ENCODE measurements at places on chromosomes 6 and 20.

- peak; percentile 70 for DNase-seq
These were observed 102.6 kb downstream of the LAMP5 start for GRCh38 chr20:9616833-9617461.

GRCh38 chr20:64160526-64161355 lies 3.5 kb upstream of the MYT1 start:
- DNase-seq, result no peak

DNA sequence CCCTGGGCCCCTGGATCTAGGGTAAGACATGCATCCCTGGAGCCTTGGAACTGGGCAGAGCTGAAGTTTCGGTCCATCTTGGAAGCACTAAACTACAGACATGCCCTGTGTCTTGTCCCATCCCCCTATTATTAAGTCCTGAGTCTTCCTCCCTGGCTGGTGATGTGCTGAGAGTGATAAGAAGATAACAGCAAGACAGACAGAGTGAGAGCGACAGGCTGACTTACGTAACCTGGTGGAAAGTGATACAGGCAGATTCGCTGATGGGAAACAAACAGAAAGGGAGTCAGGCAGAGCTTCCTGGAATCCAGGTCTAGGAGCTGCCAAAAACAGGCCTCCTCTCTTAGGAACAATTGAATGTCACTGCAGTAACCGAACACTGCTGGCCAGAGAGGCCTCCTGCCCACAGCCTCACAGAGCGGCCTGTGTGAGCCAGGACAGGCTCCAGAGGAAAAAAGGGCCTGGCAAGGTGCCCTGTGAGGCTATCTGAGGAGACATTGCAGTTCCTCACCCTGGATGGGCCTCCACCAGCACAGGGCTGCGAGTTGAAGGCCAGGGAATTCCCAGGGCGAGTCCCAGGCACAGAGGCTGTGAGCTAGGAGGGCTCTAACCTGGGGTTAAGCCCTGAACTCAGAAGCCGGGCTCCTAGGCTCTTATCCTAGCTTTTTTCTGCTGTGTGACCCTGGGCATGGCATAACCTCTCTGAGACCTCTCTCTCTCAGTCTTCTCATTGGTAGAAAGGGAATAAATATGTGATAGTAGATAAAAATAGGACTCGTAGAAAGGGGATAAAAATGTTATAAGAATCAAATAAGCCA lies 34.2 kb upstream of the B4GALT5 start:
- DNase-seq, result peak; percentile 89

DNA sequence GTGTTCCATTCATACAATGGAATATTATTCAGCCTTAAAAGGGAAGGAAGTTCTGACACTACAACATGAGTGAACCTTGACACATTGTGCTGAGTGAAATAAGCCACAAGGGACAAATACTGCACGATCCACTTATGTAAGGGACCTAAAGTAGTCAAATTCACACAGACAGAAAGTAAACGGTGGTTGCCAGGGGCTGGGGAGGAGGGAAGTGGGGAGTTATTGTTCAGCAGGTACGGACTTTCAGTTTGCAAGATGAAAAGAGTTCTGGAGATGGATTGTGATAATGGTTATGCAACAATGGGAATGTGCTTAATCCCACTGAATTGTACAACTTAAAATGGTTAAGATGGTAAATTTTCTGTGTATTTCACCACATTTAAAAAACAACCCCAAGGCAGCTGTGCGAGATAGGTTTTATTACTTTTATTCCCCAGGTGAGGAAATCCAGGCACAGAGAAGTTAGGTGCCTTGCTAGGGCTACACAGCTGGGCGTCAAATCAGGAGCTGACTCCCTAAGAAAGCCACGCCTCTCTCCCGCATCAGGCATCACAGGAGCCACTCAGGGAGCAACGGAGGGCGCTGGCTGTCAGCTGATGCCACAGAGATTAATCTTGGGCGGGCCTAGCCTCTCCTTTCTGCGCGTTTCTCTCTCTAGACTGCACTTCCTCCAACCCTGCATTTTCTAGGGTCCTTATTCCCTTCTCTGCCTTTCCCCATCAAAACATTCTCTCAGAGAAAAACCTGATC lies 9.3 kb upstream of the TRAF3IP2 start:
- DNase-seq, result no peak

DNA sequence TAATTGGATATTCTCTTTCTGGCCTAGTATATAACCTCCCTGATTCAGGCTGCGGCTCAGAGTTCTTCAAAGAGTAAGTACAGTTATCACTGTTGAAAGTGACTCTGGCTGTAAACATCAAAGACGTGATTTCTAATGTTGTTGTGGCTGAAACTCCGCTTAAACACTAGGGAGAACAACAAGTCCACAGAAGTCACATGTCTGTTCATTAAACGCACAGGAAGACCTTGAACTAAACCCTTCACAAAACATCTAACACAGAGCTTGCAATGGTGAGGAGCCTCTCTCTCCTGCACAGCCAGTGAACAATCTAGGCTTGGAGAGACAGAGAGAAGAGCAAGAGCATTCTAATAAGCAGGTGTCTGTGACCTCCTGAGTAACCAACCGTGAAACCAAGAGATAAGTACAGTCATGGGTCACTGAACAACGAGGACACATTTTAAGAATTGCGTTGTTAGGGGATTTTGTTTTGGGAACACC lies 249.3 kb downstream of the PRKN start:
- DNase-seq, result no peak

- no peak for DNase-seq
These were observed 53.5 kb upstream of the NXT1 start for GRCh38 chr20:23296841-23297701.

DNA sequence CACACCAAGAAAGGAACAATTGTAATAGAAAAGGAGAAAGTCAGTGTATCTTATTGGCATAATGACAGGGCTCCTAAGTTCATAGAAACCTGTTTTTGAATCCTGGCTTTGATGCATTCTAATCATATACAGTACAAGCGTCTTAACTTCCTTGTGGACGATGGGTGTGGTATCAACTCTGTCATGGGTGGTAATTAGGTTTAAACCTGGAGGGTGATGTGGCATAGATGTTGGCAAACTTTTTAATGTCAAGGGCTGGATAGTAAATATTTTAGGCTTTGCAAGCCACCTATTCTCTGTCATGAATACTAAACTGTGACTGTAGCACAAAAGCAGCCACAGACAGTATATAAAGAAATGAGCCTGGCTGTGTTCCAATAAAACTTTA lies 138.7 kb upstream of the EDN1 start:
- DNase-seq, result no peak

DNA sequence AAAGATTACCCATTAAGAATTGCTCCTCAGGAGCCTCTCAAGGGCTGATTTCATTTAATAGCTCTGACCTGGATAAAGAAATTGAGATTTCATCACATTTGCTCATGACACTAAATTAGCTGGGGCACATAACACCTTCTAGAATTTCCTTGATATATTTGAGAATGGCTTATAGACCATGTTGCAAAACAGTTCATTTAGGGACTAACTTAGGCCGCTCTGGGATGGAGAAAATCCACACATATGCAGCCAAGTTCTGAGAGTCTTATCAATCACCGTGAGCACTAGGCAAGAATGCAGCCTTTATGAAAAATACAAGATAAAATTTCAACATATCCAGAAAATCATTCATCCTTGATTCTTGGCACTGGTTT lies 91.0 kb upstream of the MCHR2 start:
- no peak for DNase-seq

GRCh38 chr6:163422550-163422949 lies 8.0 kb downstream of the QKI start:
- no peak for DNase-seq

DNA sequence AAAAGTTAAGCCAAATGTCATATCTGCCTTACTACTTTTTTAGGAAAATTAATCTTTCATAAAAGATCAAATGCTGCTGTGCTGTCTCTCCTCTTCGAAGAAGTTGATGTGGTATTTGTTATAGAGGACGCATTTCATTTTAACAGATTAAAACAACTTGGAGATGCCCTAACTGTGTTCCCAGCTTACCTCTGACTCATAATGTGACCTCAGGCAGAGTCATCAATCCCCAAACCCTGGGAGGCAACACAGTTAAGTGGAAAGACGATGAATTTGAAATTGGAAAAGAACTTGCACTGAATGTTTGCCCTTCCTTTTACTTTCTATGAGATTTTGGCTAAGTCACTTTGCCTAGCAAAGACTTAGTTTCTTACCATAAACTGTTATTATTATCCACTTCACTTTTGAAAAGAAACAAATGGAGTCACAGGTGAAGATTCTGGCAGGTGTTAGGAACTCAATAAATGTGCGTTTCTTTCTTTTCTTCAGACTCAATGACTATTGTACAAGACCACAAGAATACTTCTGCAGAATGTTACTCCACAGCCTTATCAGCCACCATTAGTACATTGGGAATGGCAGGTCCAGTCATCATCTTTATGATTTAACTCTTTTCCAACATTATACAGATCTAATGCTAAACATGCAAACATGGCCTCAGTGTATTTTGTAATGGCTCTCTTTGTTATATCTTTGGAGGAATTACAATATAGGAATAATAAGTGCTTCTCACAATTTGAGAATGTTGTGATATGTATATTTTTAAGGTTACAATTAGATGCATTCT lies 102.6 kb downstream of the COL21A1 start:
- DNase-seq, result no peak

GRCh38 chr6:17866876-17867444 lies 120.5 kb downstream of the KIF13A start:
- no peak for DNase-seq

DNA sequence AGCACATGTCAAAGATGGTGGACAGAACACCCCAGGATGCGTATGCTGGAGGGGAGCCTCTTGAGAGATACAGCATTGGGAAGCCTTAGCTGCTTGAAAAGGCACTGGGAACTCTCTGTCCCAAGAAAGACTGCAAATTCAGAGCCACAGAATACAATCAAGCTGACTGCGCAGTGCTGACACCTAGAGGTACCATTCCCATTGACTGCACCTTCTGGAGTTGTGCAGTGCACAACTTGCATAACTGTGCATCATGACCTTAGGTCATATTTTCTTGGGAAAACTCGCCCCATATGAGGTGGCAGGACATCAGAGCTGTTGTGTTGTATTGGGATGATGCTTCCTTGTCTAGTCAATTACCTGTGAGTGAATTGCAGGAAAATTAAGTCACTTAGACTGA lies 646.5 kb upstream of the NOX3 start:
- no peak for DNase-seq

DNA sequence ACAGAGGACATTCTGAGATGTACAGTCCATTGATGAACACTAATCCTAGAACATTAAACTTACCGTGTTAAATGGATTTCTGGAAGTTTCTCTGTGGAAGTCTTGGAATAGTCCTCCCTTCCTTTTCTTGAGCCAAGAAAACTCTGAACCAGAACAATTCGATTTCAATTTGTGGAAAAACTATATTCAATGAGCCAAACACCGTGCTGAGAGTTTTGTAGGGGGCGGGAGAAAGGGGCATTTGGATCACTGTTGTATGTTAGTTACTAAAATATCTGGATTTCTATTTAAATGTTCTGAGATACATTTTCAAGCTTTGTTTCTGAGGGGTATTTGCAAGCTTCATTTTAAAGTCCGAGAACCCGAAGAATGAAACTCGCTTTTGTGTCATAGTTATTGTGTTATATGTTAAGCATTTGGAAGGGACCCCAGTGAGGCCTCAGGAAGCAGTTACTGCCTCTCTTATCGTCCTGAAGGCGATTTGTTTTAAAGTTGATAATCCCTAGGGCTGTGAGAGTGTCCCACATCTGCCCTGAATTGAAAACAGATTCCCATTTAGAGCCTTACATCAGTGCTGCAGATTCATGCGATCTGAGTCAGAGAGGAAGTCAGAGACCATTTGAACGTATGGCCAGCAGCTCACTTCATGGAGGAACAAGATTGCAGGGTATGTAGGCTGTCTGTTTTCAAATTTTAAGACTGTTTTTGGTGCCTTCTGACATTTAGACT lies 70.8 kb upstream of the SASH1 start:
- no peak for DNase-seq

- DNase-seq, result no peak
These were observed 563.1 kb downstream of the RFPL4B start for GRCh38 chr6:112910256-112910655.

DNA sequence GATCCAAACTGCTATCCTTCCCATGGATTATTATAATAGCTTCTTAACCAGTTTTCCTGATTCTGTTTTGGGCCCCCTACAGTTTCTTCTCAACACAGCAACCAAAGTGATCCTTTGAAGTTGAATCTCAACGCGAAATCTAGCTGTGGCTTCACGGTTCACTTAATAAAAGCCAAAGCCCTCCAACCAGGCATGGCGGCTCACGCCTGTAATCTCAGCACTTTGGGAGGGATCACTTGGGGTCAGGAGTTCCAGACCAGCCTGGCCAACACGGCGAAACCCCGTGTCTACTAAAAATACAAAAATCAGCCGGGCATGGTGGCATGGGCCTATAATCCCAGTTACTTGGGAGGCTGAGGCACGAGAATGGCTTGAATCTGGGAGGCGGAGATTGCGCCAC lies 3.3 kb downstream of the RMND1 start:
- DNase-seq, result no peak

DNA sequence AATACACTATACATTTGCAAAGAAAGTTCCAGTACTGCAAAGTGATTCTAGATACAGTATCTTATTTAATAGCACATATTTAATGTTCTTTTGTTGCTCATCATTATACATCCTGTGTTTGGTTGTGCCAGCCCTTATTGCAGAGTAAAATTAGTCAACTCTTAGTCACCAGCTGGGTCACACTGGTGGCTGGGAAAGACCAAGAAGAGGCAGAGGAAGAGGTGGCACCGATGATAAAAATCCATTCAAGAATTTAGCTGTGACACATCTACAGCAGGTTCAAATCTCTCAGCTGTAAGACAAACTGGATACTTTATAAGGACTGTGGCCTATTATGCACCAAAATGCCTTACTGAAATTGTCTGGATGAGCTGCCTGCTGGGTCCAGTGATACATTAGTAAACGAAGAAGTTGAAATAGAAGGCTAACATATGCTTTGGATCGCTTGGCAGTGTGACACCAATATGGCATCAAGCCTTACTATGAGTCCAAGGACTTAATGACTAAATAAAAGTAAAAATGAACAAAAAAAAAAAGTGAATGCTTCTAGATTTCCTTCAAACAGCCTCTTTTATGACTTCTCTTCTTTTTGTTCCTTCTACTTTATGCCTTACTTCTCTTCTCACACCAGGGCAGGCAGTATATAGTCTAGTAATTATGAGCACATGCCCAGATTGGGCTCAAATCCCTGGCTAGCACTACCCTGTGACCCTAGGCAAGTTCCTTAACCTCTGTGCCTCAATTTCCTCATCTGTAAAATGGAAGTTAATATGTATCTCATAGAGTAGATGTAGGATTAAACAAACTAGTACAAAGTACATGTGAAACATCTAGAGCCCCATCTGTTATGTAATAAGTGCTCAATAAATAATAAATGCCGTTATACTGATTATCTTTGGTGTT lies 29.4 kb upstream of the RNF8 start:
- DNase-seq, result no peak

DNA sequence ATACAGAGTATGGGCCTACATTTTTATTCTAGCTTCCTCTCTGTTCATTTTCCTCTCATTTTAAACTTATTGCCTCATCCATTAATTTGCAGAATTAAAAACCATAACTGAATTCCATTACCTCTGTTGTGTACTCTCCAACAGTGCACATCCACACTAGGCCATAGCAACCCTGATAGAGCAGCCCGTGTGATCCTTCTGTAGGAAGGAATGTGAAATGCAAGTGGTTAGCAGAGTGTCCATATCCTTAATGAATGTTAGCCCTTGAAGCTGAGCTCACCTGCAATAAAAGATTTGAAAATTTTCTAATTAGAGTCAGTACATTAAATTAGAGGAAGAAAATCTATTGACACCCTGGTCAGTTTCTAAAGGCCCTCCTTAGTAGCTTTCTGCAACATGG lies 6.5 kb upstream of the GRIK2 start:
- DNase-seq, result no peak

Measured in NCI-H2029 (cell line).